Aortic smooth muscle cell (primary cell): ENCODE measurements at places on chromosomes 7 and 10. TPM values are rescaled to one million over a fixed set of nuclear protein-coding genes. Genes with fewer than 3 reads are reported as not detected.

The BICC1 gene
- total RNA-seq = 66.3 and 88.6 TPM in 2 replicates

The MORN4 gene
- 7.8 and 10.4 TPM in 2 replicates for total RNA-seq

The NUTM2A gene
- total RNA-seq = 0.19 and 0.40 TPM in 2 replicates

The DDIT4 gene
- 58.4 and 110 TPM in 2 replicates for total RNA-seq

The GIMAP2 gene
- total RNA-seq = 0.68 and 1.6 TPM in 2 replicates

The FKBP6 gene
- total RNA-seq = not detected in 2 replicates

The PDZD7 gene
- 3.3 and 3.4 TPM in 2 replicates for total RNA-seq

The SPOCK2 gene
- 0.26 and 0.37 TPM in 2 replicates for total RNA-seq

The PVRIG gene
- not detected in 2 replicates for total RNA-seq

The VWDE gene
- total RNA-seq = not detected in 2 replicates

The AKR1C4 gene
- total RNA-seq = not detected in 2 replicates

The PILRA gene
- total RNA-seq = 0.62 TPM in 1 of 2 replicates, not detected in the other

The RNF32 gene
- 0.62 and 1.2 TPM in 2 replicates for total RNA-seq

The CDK1 gene
- total RNA-seq = 24.5 and 43.1 TPM in 2 replicates

The TAS2R16 gene
- not detected in 2 replicates for total RNA-seq

The TPK1 gene
- total RNA-seq = 6.0 and 6.2 TPM in 2 replicates

The NKX1-2 gene
- total RNA-seq = not detected in 2 replicates

The ZNF727 gene
- total RNA-seq = 1.8 and 2.1 TPM in 2 replicates

The PRLHR gene
- total RNA-seq = not detected in 2 replicates
